ENCODE measurements at places on chromosomes 7 and 10. TPM values are rescaled to one million over a fixed set of nuclear protein-coding genes. Genes with fewer than 3 reads are reported as not detected.

LIPJ gene
- total RNA-seq: not detected

GRCh38 chr10:50310560-50311174 is 59.4 kb upstream of the ASAH2 start:
- peaks cover 20% of the 10 kb centered on the region for H3K36me3 ChIP-seq
- no peak overlapping the region for H3K27ac ChIP-seq
- no peaks in the 10 kb centered on the region for H3K27me3 ChIP-seq
- H3K4me3 ChIP-seq: no peak overlapping the region

DNA sequence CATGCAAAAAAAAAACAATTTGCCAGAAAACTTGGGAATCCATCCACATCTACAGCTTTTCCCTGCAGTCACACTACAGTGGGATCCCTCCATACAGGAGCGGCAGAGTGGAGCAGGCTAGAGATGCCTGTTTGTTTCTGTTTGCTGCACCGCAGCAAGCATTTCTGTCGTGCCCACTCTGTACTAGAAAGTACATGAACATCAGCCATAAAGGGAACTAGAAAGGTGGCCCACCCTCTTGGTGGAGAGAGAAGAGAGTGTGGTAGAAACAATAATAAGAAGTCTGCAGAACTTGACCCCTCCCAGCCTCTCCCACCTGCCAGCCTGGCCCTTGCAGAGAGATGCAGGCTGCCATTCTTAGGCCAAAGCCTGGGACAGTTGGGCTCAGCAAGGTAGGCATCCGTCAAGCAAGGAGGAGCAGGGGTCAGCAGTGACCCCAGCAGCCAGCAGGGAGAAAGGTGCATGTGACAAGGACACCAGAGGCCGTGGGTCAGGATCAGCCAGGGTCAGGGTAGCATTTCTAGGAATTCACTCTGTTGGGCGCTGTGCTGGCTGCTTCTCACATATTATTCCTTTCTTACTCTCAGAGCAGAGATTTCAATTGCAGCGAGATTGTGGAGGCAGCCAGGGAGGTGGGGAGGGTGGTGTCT is 171.8 kb downstream of the EGFR start:
- H3K36me3 ChIP-seq: no peaks in the 10 kb centered on the region
- no peak overlapping the region for H3K27ac ChIP-seq
- H3K4me1 ChIP-seq: no peaks in the 10 kb centered on the region
- peaks cover 2% of the 10 kb centered on the region for H3K27me3 ChIP-seq
- H3K4me3 ChIP-seq: no peak overlapping the region

IL2RA gene
- 174 TPM for total RNA-seq

NUTM2D gene
- 2.0 TPM for total RNA-seq

DNA sequence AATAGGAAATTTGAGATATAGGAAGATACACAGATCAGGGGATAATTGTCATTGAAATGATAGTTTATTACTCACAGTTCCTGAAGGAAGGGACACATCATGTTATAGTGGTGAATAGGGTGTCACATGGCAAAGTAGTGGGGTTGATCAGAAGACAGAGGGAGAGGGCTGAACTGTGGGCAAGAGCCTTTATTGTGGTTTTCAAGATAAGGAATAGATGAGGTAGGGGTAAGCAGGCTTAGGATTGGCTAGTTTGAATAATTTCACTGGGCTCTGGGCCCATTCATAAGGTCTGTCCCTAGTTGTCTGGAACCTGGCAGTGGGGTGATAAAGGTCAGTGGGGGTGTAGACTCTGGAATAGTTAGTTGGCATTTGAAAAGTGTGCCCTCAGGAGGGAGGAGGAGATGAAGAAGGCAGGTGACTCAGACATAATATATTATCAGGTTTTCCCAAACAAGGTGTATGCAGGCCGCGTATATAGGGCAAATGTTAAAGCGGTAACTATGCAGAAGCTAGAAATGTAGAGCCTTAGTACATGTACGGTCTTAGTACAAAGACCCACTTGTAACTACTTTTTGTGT is 18.5 kb downstream of the FGL2 start:
- no peak overlapping the region for H3K4me3 ChIP-seq
- no peaks in the 10 kb centered on the region for H3K4me1 ChIP-seq
- peaks cover 5% of the 10 kb centered on the region for H3K36me3 ChIP-seq
- no peak overlapping the region for H3K27ac ChIP-seq

SPDYE11 gene
- total RNA-seq: not detected

GRCh38 chr10:60466267-60467201 is 76.9 kb upstream of the ANK3 start:
- DNase-seq: no peak
- no peak overlapping the region for H3K27ac ChIP-seq
- H3K27me3 ChIP-seq: no peaks in the 10 kb centered on the region

GRCh38 chr10:15120523-15120922 is 23.4 kb downstream of the RPP38 start:
- H3K36me3 ChIP-seq: peaks cover 33% of the 10 kb centered on the region
- peaks cover 29% of the 10 kb centered on the region for H3K4me1 ChIP-seq
- H3K27me3 ChIP-seq: no peaks in the 10 kb centered on the region
- no peak overlapping the region for H3K4me3 ChIP-seq
- no peak overlapping the region for H3K27ac ChIP-seq

- peaks cover 7% of the 10 kb centered on the region for H3K27me3 ChIP-seq
- peaks cover 27% of the 10 kb centered on the region for H3K4me1 ChIP-seq
- no peak overlapping the region for H3K4me3 ChIP-seq
- H3K27ac ChIP-seq: no peak overlapping the region
- H3K36me3 ChIP-seq: no peaks in the 10 kb centered on the region
- peak; percentile 57 for DNase-seq
These were observed 40.3 kb downstream of the NRCAM start for GRCh38 chr7:108415821-108416536.

FZD1 gene
- total RNA-seq: 0.24 TPM

- H3K27ac ChIP-seq: no peak overlapping the region
- H3K4me1 ChIP-seq: no peaks in the 10 kb centered on the region
- H3K36me3 ChIP-seq: no peaks in the 10 kb centered on the region
These were observed 121.2 kb upstream of the ADARB2 start for GRCh38 chr10:1858547-1858946.

DNA sequence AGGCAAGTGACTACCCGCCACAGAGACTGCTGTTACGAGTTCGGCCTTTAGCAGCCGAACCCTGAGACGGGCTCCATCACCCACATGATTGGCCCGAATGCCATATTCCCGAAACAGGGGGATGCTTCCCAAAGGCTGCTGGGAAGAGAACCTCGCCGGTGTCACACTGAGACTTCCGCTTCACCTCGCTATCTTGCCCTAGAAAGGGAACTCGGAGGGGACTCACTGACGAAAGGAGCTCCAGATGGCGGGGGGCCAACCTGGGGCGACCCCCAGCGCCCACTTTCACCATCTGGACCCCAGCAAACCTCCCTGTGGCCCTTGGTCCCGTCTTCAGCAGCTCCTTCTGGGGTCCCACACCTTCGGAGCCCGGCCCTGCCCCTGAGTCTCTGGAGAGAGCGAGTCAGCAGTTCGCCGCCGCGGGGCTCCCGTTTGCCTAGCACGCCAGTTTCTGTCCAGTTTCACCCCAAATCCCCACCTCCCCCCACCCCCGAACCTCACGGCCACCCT is 529 bp downstream of the HPS1 start:
- peaks cover 6% of the 10 kb centered on the region for H3K27me3 ChIP-seq
- H3K27ac ChIP-seq: peak overlapping the region; percentile 92
- DNase-seq: peak; percentile 56
- peak overlapping the region; percentile 95 for H3K4me3 ChIP-seq
- H3K4me1 ChIP-seq: peaks cover 39% of the 10 kb centered on the region

DNA sequence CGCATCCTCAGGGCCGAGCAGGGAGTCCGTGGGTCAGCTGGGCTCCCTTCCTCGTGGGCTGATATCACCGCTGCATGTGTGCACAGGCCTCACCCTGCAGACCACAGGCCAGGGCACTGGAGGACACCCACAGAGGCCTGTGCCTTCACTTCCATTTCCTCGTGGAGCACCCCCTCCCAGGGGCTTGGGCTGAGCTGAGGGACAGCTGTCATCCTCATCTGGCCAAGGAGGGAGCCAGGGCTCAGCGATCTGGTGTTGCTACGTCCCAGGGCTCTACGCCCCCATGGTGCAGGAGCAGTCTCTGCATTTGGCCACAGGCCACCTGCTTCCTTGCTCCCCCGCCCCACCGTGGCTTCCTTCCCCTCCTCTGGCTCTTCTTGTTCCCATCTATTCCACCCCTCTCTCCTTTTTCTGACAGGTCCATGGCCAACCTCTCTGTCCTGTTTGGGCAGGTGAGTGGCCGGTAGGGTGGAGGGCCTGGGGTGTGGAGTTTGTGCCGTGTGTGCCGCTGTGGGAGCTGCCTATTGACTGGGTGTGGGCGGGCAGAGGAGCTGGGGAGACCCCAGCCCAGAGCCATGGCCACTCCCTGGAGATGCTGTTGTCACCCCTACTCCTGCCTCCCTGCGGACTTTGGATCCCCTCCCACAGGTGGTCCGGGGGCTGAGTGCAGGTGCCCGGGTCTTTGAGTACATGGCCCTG is 8.3 kb upstream of the ASIC3 start:
- H3K27ac ChIP-seq: peak overlapping the region; percentile 39
- DNase-seq: no peak
- no peak overlapping the region for H3K4me3 ChIP-seq
- H3K4me1 ChIP-seq: peaks cover 17% of the 10 kb centered on the region
- H3K36me3 ChIP-seq: peaks cover 10% of the 10 kb centered on the region
- H3K27me3 ChIP-seq: no peaks in the 10 kb centered on the region

DNA sequence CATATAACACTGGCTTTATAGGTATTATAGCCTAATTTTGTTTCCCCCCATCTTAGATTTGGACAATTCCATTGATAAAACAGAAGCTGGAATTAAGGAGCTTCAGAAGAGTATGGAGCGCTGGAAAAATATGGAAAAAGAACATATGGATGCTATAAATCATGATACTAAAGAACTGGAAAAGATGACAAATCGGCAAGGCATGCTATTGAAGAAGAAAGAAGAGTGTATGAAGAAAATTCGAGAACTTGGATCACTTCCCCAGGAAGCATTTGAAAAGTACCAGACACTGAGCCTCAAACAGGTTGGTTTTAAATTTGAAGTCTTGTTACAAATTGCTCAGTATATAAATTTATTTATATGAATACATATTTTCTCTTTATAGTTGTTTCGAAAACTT is 34.1 kb downstream of the SMC3 start:
- H3K27me3 ChIP-seq: no peaks in the 10 kb centered on the region
- no peaks in the 10 kb centered on the region for H3K4me1 ChIP-seq
- DNase-seq: no peak
- no peak overlapping the region for H3K27ac ChIP-seq

DNA sequence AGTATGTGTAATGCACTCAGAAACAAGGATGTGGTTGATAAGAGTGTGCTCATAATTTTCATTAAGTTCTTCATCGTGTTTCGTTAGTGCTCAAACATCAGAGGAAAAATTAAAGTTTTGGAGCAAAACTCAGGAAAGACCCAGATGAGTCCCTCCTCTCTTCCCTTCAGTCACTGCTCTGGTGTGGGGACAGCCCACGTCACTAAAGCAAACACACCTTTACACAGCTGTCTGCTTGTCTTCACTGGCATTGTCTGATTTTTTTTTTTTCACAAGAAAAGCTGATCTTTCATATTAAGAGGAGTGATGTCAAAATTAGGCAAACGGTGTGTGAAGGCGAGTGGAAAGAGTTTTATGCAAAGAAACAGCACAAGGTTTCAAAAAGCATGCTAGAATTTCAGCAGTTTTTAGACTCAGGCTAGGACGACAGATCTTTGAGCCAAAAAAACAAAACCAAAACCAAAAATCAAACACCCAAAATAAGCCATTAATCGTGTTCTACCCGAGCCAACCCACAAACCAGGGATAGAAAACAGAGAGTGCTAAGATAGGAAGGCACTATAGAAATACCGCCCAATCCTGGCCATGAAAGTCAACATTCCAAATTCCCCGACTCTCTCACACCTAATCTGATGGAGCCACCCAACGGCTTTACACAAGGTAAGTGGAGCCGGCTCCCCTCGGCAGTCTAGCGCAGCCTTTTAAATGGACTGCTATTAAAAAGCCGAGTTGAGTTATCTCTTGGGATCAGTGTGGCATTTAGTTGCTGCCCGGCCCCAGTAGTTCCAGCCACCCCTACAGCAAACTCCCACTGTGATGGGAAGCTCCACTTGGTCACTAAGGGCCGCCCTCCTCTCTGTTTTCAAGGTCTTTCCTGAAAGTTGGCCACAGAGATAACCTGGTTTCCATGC is 27.9 kb upstream of the GATA3 start:
- no peak for DNase-seq
- H3K4me3 ChIP-seq: peak overlapping the region; percentile 74
- peaks cover 8% of the 10 kb centered on the region for H3K4me1 ChIP-seq
- peaks cover 20% of the 10 kb centered on the region for H3K27me3 ChIP-seq

- H3K27me3 ChIP-seq: no peaks in the 10 kb centered on the region
- peaks cover 6% of the 10 kb centered on the region for H3K36me3 ChIP-seq
- H3K27ac ChIP-seq: peak overlapping the region; percentile 83
- H3K4me3 ChIP-seq: peak overlapping the region; percentile 15
These were observed 15.5 kb upstream of the SP4 start for GRCh38 chr7:21412410-21412851.

GRCh38 chr10:75709245-75709644 is 277.8 kb downstream of the LRMDA start:
- H3K27me3 ChIP-seq: peaks cover 9% of the 10 kb centered on the region
- DNase-seq: no peak
- no peaks in the 10 kb centered on the region for H3K36me3 ChIP-seq
- H3K4me3 ChIP-seq: no peak overlapping the region
- H3K27ac ChIP-seq: no peak overlapping the region
